ENCODE measurements at places on chromosomes 13 and 19. TPM values are rescaled to one million over a fixed set of nuclear protein-coding genes. Genes with fewer than 3 reads are reported as not detected.

Gene ARL11
- not detected for total RNA-seq

Gene ZNF227
- total RNA-seq: 3.6 TPM

Gene PRTN3
- total RNA-seq: not detected

Gene LYL1
- total RNA-seq: 2.9 TPM

Gene NECTIN2
- 362 TPM for total RNA-seq

Gene RFPL4AL1
- not detected for total RNA-seq

Gene GARIN5A
- total RNA-seq: 7.4 TPM

Gene MISP3
- total RNA-seq: 3.3 TPM

Gene TEX26
- not detected for total RNA-seq

Gene ADAT3
- 7.0 TPM for total RNA-seq

Gene ZNF230
- total RNA-seq: 1.4 TPM

Gene ADAMTS10
- total RNA-seq: 5.5 TPM

Gene MEIOSIN
- total RNA-seq: not detected

Gene WASF3
- total RNA-seq: 3.7 TPM

Gene ZNF525
- total RNA-seq: 2.0 TPM

Gene C19orf73
- 6.0 TPM for total RNA-seq

Gene TBXA2R
- total RNA-seq: 2.9 TPM
